Calu3 (cell line): ENCODE measurements at places on chromosomes 11 and 22. TPM values are rescaled to one million over a fixed set of nuclear protein-coding genes. Genes with fewer than 3 reads are reported as not detected.
A peak's percentile ranks its signal among the peaks of the same experiment; 100 is the strongest.

MS4A3 gene
- total RNA-seq = not detected in 2 replicates

DNA sequence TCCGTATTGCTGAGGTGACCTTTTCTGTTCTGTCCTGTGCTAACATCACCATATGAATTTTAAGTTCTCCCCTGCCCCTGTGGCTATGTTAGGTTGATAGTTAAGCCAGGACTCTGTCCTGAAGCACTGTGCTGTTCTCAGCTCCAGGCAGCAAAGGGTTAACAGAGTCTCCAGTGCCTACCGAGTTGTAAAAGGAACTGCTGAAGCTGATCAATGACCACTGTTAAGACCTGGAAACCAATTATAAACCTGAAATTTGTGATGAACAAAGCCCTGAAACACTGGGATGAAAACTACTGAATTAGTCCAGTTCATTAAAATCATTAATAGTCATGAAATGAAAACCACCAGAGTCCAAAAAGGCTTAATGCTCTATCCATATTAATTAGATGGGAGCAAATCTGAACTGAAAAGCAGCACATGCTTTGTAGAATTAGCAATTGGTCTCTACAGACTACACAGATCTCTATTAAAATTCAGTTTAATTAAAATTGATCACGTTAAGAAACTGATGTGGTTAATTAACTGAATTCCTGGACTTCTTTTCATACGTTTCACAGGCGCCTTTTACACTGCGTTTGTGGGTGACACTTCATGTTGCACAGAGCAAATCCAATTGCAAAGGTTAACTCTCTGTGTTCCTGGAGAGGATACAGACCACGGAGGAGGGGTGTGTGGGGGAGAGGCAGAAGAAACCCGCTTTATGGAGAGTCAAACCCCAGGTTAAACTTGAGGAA, 188.5 kb upstream of the MPPED2 start:
- H3K27me3 ChIP-seq = peaks cover 21% of the 10 kb centered on the region
- no peaks in the 10 kb centered on the region for H3K4me1 ChIP-seq
- DNase-seq = no peak
- H3K4me3 ChIP-seq = no peak overlapping the region
- no peaks in the 10 kb centered on the region for H3K36me3 ChIP-seq

GRCh38 chr11:74147199-74147929, 23.4 kb downstream of the C2CD3 start:
- no peaks in the 10 kb centered on the region for H3K36me3 ChIP-seq
- H3K4me1 ChIP-seq = peaks cover 9% of the 10 kb centered on the region
- no peak overlapping the region for H3K4me3 ChIP-seq
- DNase-seq = peak; percentile 36

DNA sequence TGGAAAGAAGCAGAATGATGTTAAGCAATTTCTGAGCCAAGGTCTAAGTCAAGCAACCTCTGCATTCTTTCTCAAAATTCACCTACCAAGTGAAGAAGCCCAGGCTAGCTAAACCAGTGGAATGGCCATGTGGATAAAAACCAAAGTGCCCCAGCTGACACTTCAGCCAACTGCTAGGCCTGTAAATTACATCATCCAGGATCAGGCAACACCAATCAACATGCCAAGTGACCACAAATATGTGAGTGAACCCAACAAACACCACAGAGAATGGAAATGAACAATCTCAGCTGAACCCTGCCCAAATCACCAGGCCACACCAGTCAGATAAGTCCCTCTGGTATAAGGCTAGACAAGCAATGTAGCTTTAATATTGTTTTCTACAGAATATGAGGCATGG, 25.1 kb upstream of the FJX1 start:
- no peak overlapping the region for H3K4me3 ChIP-seq
- peaks cover 5% of the 10 kb centered on the region for H3K4me1 ChIP-seq
- peak; percentile 50 for DNase-seq
- H3K36me3 ChIP-seq = no peaks in the 10 kb centered on the region
- H3K27ac ChIP-seq = no peak overlapping the region

DNA sequence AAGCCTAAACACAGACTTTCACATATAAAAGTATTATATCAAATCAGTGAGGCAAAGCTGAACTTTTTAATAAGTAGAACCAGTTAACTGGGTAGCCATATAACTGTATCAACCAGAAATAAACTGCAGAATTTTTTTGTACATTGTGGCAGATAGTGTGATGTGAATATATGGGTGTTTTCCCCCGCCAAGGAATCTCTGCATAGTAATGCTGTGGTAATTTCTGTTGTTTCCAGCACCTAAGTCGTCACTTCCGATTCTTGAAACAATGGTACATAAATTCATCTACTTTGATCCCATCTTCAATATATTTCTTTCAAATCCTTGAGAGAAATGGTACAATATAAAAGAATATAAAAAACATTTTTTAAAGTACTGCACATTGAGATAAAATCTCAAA, 39.6 kb downstream of the NARS2 start:
- DNase-seq = no peak
- no peaks in the 10 kb centered on the region for H3K36me3 ChIP-seq
- H3K4me3 ChIP-seq = no peak overlapping the region
- H3K27ac ChIP-seq = no peak overlapping the region
- H3K4me1 ChIP-seq = no peaks in the 10 kb centered on the region

- H3K27ac ChIP-seq = no peak overlapping the region
- no peaks in the 10 kb centered on the region for H3K4me1 ChIP-seq
- no peaks in the 10 kb centered on the region for H3K27me3 ChIP-seq
- DNase-seq = no peak
- H3K4me3 ChIP-seq = no peak overlapping the region
- no peaks in the 10 kb centered on the region for H3K36me3 ChIP-seq
Observed at GRCh38 chr11:19864141-19865140, 151.8 kb downstream of the NAV2 start.
